ENCODE measurements at places on chromosomes 12 and 14.

GRCh38 chr14:73771848-73772638 is 57.9 kb upstream of the PNMA1 start:
- peak; percentile 89 for DNase-seq

- no peak for DNase-seq
These were observed 9.6 kb downstream of the FLRT2 start for GRCh38 chr14:85539510-85539909.

GRCh38 chr14:86896701-86897100 is 1096.3 kb downstream of the GALC start:
- DNase-seq: no peak

DNA sequence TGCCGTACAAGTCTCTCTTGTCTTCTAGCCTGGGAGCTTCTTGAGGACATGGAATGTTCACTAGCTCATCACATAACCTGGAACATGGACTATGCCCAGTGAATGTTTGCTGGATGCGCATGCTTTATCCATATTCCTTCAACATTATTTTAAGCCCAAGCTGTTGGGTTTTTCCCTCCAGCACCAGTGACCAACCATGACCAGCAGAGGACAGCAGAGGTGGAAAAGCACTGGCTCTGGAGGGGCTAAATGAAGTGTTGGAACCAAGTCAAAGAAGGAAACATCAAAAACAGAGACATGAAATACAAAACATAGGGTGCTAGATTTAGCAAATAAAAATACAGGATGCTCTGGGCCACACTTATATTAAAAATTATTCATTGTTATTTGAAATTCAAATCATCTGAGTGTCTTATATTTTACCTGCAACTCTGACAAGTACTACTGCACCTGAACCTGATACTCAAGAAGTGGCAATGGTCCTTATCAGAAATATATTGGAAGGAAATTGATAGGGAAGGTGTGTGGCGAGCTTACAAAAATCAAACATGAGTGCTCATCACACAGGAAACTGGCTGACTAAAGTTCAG is 23.1 kb upstream of the HELB start:
- DNase-seq: peak; percentile 25

DNA sequence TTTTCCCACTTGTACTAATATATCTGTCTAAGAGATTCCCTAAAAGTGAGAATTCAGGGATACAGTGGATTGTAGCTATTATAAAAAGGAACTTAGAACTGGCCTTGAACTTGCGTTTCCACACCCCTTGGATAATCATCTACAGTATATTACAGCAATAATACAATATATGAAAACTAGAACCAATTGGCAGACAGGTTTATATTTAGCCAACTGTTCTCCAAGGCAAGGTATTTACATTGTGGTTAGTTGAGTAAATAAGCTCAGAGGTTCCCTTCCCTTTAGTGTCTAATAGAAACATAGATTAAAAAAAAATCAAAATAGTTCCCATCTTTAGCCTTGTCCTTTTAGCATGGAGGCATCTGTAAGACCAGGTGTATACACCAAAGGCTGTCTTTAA is 42.1 kb downstream of the LIMA1 start:
- DNase-seq: no peak

Data from epithelial cell of esophagus (primary cell).